Kidney glomerular epithelial cell (primary cell): ENCODE measurements at places on chromosomes 3 and 15.
A peak's percentile ranks its signal among the peaks of the same experiment; 100 is the strongest.

DNA sequence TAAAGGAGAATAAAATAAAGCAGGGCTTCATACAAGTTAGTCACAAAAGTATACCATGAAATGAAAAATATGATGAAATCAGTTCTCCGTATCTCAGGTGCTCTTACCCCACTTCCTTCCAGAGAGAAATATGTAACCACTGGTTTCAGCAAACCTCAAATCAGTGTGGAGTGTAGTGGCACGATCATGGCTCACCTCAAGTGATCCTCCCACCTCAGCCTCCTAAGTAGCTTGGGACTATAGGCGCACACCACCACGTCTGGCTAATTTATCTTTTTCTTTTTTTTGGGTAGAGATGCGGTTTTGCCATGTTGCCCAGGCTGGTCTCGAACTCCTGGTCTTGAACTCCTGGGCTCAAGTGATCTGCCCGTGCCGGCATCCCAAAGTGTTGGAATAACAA is 24.2 kb downstream of the DENND4A start:
- no peak for DNase-seq

DNA sequence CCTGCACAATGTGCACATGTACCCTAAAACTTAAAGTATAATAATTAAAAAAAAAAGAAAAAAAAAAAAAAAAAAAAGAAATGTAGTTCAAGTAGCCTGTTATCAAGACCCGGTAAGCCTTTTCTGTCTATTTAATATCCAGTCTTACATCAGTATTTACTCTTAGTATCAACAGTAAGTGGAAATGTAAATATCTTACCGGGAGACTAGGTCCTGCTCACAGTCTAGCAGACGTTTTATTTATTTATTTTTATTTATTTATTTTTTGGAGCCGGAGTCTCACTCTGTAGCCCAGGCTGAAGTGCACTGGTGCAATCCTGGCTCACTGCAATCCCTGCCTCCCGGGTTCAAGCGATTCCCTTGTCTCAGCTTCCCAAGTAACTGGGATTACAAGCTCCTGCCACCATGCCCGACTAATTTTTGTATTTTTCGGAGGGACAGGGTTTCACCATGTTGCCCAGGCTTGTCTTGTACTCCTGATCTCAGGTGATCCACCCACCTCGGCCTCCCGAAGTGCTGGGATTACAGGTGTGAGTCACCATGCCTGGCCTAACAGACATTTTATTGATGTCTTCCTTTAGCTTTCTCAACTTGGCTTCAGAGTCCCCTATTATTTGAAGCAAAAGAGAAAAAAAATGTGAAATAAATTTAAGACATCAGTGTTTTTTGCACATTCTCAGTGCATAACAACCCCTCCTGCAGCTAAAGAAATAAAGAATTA is 19.9 kb downstream of the C2CD4B start:
- DNase-seq = no peak

DNA sequence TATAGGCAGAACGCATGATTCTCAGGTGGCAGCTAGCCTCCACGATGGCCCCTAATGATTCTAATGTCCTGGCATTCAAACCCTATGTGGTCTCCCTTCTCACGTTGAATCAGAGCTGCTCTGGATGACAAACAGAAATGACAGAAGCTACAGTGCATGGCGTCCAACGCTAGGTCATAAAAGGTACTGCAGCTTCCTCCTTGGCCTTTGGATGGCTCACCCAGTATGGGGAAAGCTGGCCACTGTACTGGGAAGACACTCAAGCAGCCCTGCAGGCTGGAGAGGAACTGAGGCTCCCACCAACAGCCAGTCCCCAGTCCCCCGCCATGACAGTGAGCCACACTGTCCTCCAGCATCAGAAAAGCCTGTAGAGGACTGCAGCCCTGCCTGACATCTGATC is 286.3 kb downstream of the FAM43A start:
- no peak for DNase-seq

DNA sequence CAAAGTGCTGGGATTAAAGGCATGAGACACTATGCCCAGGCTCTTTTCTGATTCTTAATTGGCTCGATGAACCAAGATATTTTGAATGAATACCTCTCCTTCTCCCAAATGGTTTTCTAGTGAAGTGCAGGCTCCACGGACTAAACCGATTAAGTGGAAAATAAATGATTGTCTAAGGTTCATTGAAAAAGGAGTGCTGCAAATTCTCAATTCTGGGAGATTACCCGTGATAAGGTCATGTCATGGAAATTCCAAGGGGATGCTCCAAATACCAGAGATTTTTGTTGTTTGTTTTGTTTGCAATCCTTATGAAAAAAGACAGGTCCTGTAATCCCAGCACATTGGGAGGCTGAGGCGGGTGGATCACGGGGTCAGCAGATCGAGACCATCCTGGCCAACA is 406.9 kb upstream of the TBL1XR1 start:
- DNase-seq = peak; percentile 39

DNA sequence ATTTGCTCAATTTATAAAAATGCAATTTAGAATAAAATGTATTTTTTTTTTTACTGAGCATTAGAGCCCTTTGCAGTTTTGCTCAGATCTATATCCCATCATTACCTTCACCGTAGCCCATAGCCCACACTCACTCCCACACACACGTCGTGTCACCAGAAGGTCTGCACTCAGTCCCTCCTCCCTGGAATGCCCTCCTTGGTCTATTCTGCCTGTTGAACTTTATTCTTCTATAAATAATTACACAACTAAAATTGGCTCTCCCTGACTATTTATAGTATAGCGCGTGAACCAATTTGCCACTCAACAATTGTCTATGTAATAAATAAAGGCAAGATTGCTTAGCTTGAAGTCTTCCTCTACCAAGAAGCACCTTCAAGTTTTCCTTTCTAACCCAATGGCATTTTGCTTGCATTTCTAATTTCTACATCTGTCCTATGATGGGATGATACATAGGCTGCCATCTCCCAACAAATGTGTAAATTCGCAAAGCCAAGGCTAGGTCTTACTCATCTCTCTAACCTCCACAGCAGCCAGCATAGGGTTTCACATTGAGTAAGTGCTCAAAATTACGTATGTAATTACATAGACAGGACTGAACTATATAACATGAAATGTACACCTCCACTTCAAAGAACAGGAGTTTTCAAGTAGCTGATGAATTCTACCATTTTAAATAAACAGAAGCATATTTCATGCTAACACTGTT is 172.0 kb upstream of the HES1 start:
- no peak for DNase-seq

- DNase-seq = no peak
Observed at GRCh38 chr3:72191209-72191960, 406.4 kb upstream of the PROK2 start.

DNA sequence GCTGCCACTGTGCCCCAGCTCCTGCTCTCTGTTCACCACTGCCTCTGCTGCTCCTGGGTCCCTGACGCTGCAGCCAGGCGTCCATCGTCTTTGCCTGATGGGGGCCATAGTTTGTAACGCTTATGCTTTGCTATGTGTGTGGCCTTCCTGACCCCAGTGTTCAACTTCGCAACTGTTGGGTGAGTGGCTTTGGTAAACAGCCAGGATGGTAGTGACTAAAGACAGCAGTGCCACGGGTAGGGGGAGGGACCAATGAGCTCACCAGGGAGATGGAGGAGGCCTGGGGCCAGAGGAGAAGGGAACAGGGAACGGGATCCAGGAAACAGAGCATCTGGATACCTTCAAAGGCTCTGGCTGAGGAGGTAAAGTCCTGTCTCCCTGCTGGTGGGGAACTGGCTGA is 75.9 kb upstream of the ALDH1L1 start:
- DNase-seq = no peak

DNA sequence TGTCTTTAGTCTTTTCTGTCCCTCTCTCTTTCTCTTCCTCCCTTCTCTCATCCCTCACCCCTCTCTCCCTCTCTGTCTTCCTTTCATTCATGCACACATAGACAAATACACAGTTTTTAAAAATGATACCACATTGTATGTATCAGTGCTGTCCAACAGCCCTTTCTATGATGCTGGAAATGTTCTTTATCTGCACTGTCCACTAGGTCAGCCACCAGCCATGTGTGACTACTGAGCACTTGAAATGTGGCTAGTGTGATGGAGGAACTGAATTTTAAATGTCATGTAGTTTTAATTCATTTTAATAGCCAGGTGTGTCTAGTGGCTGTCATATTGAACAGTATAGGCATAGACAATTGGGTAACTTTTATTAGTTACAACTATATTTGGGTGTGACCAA is 34.9 kb downstream of the COL6A5 start:
- no peak for DNase-seq

DNA sequence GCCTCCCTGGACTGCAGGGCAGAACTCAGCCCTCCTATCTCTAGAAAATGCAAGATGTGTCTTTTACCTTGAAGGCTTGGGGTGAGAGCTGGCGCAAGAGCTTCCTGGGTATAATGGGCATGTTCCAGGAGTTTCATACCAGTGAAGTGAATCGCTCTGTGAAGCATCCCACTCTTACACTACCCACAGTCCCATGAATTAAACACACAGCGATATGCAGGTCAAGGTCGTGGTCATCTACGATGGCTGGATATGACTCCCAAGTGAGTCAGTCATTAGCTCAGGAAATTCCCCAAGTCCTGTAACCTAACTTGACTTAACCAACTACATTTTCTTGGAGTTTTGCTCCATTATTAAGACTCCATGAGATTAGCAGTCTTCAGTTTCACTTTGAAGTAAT is 439.7 kb downstream of the NTRK3 start:
- peak; percentile 97 for DNase-seq

- DNase-seq = no peak
Observed at GRCh38 chr15:70835415-70835814, 18.5 kb downstream of the LARP6 start.

GRCh38 chr15:100667405-100668347 is 65.3 kb downstream of the ASB7 start:
- DNase-seq = no peak

DNA sequence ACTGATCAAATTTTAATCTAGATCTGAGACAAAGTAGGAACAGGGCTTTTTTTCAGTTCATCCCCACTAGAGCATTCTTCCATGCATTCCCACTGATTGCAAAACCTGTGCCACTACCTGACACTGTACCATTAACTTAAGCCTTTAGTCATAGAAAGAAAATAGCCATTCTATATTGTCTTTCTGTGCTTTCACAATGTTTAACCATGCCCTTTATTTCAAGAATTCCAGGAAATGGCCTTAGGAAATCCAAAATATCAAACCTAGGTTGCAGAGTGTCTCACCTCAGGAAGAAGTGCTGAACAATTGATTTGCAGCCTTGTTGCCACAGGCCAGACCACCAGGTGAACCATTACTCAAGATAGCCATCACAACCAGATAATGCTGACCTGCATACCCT is 56.2 kb upstream of the TGFBR2 start:
- no peak for DNase-seq

DNA sequence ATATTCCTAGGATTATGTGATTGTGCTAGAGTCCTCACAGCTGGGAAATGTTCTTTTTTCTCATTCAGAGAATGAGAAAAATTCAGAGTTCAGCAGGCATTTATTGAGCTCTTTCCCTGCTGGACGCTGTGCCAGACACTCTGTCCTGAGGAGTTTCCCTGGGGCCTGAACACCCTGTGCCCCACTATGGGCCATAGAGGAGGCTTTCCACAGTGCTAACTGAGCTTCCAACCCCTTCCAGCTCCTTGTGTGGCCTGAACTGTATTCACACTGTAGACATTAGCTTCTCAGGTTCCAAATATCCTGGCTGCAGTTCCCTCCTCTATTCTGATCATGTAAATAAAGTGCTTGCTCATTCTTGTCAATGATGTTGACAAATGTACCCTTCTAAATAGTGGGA is 10.0 kb downstream of the ABHD2 start:
- DNase-seq = no peak

DNA sequence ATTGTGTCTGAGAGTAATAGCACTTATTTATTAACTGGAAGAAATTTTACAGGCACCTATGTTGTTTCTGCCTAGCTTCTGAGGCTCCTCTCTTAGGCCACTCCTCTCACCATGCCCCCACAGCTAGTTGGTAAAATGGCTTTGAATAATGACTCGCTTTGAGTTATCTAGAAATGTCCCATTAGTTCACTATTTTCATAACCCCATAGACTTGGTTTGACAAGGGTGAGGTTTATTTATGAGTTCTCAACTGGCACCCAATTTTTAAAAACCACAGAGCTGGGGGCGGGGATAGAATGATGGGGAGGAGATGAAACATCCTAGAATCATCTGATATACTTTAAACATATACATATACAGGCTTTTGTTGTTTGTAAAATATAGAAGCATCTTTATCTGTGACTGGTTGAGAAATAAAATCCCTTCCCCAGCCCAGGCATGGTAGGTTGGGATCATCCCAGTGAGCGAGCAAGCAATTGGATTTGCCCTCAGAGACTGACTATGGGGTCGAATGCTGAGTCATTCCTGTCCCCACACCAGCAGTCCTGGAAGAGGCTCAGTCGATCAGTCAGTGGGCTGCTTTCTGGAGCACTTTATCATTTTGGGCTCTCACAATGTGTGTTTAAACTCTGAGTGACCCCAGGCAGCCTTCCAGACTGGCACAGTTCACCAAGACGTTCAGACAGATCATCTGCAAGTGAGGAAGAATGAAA is 60.2 kb upstream of the TSEN2 start:
- peak; percentile 53 for DNase-seq
